AG04449 (cell line): ENCODE measurements at places on chromosomes 2 and 18.

GRCh38 chr2:40859617-40860016 lies 407.7 kb upstream of the SLC8A1 start:
- DNase-seq, result no peak

GRCh38 chr18:50816419-50817166 lies 3.2 kb downstream of the MRO start:
- DNase-seq, result no peak

DNA sequence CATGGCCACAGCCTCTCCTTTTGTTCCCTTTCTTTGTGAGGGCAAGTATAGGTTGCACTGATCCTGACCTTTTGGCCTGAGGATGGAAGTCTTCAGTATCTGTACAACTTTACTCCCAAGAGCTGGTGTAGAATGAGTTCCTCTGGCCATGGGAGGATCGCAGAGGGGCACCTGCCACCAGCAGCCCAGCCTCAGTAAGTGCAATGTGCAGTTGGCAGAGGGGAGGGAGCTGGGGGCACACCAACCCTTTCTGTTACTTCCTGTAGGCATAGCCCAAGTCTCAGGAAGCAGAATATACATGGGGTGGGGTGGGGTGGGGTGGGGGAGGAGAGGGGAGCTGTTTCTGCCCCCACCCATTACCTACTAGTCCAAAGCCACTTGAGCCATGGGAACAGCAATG lies 65.1 kb upstream of the AQP4 start:
- no peak for DNase-seq

DNA sequence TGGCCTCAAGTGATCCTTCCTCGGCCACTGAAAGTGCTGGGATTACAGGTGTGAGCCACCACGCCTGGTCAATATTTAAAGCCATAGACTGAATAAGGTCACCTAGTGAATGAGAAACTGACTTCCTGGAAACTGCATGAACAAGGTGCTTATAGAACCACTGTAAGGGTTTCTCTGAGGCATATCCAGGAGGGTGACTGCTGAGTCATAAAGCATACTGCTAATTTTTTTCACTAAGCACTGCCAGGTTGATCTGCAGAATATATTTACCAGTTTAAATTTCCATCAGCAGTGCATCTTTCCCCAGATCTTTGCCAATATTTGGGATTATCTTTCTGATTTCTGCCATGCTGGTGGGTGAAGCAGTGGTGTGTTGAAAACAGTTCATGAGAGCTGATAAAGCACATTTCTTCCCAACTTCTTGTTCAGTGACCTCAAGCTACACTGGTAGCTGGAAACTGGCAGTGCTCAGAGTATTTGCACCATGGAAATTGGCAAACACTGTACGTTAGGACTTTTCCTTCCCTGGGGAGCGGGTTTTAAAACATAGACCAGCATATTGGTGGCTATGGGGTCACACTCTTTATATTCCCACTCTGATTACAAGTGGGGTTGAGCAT lies 4.2 kb upstream of the CLIP4 start:
- DNase-seq, result no peak

- peak; percentile 93 for DNase-seq
Observed at GRCh38 chr2:85248773-85249509, 78.8 kb downstream of the TGOLN2 start.
